ENCODE measurements at places on chromosomes 3 and 15.

- DNase-seq: no peak
Observed at GRCh38 chr3:196666001-196666867, 26.7 kb downstream of the NRROS start.

GRCh38 chr15:100186366-100186765 is 155.4 kb downstream of the ADAMTS17 start:
- DNase-seq: no peak

DNA sequence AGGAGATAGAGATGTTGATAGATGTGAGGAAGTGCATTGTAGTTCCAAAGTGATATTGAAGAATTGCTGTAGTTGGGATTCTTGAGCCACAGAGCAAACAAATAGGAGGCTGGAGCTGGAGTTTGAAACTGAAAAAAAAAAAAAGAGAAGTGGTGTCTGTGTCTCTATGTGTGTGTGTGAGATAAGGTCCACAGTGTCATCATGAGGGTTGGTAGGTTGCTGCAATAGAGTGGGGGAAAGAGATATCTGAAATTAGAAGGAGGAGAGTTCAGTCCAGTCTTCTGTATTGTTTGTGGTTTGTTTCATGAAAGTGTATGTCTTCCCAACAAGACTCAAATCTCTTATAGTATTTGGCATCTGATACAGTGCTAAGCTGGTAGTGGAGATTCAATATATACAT is 37.3 kb upstream of the CACNA1D start:
- no peak for DNase-seq

DNA sequence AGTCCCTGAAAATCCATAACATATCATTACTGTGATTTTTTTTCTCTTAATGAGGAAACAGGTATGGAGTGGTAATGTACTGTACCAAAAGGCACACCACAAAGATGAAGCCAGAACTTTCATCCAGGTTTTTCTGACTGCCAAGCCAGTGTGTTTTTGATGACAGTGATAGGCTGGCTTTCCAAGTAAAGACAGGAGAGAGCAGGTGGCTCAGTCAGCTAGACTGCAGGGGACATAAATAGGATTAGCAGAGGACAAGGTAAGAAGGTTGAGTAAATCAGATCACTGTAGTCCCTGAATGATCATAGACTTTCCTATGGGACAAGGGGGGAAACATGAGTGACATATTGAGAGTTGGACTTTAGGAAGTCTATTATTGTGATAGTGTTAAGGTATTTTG is 127.9 kb downstream of the GADL1 start:
- DNase-seq: no peak

DNA sequence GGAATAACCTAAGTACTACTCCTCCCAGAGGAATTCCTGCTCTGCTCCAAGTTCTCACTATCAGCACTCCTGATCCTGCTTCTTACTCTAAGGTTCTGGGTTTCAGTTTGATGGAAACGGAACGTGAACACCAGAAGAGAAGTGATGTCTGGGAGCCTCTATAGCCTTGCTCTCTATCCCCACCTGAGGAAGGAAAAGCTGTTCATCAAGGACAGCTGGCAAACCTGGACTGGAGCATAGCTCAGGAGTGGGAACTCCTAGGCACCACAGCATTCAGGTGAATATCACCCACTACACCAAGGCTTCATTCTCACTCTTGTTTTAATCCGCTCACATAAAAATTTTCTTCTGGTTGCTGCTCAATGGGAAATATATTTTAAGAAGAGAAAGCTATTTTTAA is 13.0 kb upstream of the CADPS start:
- DNase-seq: no peak

DNA sequence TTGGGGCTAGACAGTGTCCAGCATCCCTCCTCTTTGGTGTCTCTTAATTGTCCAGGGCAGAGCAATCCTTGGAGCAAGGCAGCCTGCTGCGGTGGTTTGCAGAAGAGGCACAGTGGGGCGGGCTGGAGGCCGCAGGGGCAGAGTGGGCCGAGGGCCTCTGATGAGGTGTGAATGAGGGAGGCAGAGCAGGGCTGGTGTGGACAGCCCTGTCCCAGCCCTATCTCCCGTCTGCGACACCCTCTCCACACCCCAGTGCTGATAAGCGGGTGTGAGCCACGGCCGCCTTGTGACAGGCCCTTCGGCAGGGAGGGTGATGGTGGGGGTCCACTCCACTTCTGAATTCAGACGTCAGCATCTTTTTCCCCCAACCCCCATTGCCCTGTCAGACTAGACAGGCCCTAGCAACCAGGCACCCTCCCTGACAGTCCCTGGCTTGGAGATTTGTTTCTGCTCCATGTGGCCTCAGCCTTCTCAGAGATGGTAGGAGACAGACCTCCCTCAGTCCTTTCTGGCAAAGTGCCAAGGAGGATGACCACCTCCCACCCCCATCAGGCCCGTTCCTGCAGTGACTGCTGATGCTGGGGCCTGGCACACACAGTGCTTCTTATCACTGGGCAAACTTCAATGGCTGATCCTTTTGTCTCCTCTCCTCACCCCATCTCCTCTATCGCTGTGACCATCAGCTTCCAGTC is 37.3 kb downstream of the EXOG start:
- no peak for DNase-seq

DNA sequence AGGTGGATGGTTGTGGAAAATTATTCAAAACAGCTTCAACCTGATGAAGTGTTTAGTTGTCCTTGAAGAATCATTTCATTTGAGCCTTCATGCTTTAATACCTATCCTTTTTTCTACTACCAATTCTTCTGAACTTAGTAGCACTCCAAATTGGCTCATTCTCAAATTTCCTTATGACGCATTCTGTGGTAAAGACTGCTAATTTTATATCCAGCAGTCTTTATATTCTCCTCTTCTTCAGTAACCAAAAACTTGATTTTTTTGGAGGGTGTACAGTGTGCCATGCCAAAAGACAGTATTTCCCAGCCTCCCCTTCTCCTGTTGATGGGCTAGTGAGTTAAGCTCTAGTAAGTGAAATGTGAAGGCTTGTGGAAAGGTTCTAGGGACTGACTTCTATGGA is 25.2 kb downstream of the CGNL1 start:
- DNase-seq: no peak

- DNase-seq: no peak
Observed at GRCh38 chr3:197104738-197105137, 75.1 kb upstream of the MELTF start.

GRCh38 chr3:36666166-36666565 is 98.2 kb downstream of the DCLK3 start:
- no peak for DNase-seq
